ENCODE measurements at places on chromosomes 13 and 19.
A peak's percentile ranks its signal among the peaks of the same experiment; 100 is the strongest.

DNA sequence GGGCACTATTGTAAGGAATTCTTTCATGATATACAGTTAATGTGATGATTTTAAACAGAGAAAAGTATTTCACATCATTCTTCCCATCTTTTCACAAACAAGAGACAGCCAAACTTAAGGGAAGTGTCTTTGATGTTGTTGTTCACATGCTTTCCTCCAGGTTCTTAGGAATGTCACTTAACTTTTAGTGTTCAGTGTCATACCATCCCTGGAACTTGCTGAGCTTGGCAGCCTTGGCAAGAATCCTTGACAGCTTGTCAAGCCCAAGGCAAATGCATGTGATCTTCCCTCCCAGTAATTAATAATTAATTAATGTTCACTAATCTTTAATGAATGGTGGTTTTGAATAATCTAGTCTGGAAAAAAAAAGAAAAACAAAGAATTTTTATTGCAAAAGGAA lies 727.9 kb upstream of the PRR20A start:
- no peak for DNase-seq

DNA sequence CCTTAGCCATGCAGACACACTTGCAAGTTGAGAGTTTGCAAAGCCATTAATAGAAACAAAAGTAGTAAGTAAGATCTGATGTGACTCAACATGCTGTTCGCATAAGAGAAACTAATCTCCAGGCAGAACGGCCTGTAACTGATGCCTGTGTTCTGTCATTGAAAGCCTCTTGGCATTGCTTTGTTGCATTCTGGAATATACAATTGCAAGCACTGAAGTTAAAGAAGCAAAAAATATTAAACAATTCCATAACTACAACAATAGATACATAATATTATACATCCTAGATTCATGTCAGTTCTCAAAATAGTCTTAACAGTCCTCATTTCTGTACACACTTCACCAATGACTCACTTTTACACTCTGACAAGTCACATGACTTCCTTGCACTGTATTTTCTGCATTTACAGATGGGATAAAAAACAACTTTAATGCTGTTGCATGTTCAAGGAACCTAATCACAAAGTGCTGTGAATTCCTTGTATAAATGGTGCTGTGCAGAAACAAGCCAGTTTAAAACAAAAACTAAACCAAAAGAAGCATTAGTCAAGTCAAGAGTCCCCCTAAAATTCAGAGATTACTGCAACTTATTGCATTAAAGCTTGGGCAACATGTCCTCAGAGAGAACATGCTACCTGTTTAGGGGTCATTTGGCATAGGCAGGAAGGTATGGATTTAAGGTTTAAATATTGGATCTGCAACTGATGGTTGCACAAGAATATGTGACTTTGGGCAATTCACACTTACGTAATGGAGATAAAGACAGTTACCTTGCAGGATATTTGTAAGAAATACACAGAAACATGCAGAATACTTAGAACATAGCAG lies 79.5 kb upstream of the SERP2 start:
- DNase-seq = no peak

DNA sequence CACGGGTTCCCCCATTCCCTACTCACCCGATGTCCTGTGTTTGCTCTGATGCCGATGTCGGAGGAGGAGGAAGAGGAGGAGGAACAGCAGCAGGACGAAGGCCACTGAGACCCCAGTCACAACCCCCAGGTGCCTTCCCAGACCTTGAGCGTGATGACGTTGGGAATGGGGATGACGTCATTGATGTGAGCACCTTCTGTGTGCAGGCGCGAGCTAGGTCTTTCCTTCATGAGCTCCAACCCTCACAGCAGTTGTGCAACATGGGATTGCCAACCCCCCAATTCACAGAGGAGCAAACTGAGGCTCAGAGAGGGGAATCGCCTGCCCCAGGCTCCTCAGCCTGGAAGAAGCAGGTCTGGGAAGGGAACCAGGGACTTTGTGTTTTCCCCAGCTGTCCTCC lies 4.2 kb downstream of the LILRB5 start:
- no peak for DNase-seq

DNA sequence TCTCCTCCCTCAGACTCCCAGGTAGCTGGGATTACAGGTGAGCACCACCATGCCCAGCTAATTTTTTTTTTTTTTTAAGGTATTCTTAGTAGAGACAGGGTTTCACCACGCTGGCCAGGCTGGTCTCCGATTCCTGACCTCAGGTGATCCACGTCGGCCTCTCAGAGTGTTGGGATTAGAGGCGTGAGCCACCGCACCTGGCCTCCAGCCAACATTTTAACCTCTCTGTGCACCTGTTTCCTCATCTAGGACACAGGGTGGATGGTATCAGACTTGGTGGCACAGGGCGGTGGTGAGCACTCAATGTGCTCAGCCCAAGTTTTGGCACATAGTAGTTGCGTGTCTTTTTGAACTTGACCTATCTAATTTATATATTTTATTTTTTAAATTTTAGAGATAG lies 12.5 kb downstream of the APBA3 start:
- no peak for DNase-seq

DNA sequence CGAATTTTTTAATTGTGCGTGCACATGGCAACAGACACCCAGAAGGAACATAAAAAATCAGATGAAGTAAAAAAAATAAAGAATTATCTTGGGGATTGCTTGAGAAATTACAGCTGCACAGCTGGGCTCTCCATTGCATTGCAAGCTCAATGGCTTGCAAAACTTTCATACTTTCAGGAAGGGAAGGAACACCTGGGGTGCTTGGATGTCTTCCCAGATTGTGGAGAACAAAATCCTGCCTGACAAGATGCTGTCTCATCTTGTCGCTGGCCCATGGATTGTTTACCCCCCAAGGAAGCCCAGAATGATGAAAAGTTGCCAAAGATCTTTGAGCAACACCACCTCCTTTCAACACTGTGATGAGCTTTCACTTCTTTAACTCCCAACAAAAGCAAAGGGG lies 11.0 kb upstream of the CASP14 start:
- DNase-seq = no peak

- DNase-seq = peak; percentile 45
Observed at GRCh38 chr19:10270180-10270615, 722 bp upstream of the ICAM1 start.

- DNase-seq = no peak
Observed at GRCh38 chr19:41546386-41546789, 29.6 kb upstream of the CEACAM21 start.
